Activated T-cell treated with anti-CD3 and anti-CD28 coated beads, Interleukin-2, amount 50 U/mL, for 24 hours (primary cell): ENCODE measurements at places on chromosomes 3 and 15.

DNA sequence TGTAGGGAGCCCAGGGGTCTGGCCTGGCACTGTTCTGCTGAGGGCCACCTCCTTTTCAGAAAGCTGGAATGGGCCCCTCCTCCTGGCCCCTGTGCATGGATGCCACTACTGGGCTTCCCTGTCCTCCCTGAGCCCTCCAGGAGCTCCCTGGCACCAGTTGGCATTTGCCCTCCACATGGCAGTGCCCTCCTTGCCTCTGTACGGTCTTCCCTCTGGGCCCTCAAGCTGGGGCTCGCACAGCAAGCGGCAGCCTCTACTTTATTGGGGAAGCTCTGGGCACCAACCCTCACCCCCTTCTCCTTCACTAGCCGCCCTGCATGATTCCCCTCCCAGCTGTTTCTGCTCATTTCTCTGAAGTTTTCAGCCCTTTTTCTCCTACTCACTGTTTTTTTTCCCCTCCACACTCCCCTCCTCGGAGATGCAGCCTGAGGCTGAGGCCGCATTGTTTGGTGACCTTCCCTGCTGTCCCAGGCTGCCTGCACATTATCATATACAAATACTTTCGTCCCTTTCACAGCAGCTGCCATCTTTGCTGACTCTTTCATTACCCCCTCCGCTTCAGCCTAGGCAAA is 127.3 kb downstream of the EEFSEC start:
- no peaks in the 10 kb centered on the region for H3K27me3 ChIP-seq
- H3K4me1 ChIP-seq, result peaks cover 2% of the 10 kb centered on the region
- no peak overlapping the region for H3K27ac ChIP-seq
- DNase-seq, result no peak
- H3K4me3 ChIP-seq, result no peak overlapping the region

DNA sequence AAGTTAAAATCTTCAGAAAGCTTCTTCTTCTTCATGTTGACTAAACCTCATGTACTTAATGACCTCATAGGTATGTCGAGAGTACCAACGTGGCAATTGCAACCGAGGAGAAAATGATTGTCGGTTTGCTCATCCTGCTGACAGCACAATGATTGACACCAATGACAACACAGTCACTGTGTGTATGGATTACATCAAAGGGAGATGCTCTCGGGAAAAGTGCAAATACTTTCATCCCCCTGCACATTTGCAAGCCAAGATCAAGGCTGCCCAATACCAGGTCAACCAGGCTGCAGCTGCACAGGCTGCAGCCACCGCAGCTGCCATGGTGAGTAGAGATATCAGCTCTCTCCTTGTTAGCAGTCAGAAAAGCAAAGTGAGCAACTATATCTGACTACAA is 176.5 kb downstream of the MBNL1 start:
- no peak for DNase-seq
- H3K4me3 ChIP-seq, result no peak overlapping the region
- peaks cover 67% of the 10 kb centered on the region for H3K36me3 ChIP-seq

- H3K27me3 ChIP-seq, result no peaks in the 10 kb centered on the region
- H3K4me1 ChIP-seq, result no peaks in the 10 kb centered on the region
- no peaks in the 10 kb centered on the region for H3K36me3 ChIP-seq
- no peak for DNase-seq
- H3K27ac ChIP-seq, result no peak overlapping the region
These were observed 17.5 kb upstream of the BCHE start for GRCh38 chr3:165854696-165855095.

- no peaks in the 10 kb centered on the region for H3K27me3 ChIP-seq
- H3K36me3 ChIP-seq, result no peaks in the 10 kb centered on the region
- peaks cover 5% of the 10 kb centered on the region for H3K4me1 ChIP-seq
These were observed 29.5 kb upstream of the ZNF774 start for GRCh38 chr15:90322538-90322937.

DNA sequence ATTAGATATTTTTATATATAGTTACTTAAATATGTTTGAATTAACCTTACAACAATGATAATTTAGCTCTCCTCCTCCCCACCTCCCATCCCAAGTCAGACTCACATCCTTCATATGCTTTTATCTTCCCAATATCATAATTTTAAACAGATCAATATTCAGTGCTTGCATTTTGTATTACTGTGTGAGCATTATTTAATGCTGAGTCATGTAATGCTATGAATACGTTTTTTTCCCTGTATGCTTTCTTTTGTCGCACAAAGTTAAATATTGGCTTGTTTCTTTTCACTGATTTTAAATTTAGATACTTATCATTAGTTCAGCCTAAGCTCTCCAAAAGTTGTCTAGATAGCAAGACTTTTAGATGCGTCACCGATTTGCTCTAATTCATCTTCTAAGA is 471.6 kb upstream of the SGO1 start:
- no peaks in the 10 kb centered on the region for H3K4me1 ChIP-seq
- DNase-seq, result no peak
- no peaks in the 10 kb centered on the region for H3K27me3 ChIP-seq
- H3K36me3 ChIP-seq, result no peaks in the 10 kb centered on the region

DNA sequence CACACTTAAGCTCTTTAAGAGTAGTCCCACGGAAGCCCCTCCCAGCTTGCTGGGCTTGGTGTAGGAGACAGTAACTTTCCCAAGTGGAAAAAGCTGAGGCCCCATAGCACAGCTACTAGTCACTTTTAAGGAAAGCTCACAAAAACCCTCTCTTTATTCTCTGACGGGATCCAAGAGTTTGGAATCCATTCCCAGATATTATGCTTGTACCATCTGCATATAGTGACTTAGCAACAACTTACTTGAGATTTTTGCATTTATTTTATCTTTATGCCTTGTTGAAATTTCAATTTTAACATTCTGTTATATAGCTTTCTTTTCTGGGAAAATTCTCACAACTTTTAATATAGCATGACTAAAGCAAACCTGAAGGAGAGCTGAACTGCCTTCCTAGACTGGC is 19.5 kb downstream of the GPR15 start:
- H3K27me3 ChIP-seq, result no peaks in the 10 kb centered on the region
- DNase-seq, result no peak
- peaks cover 78% of the 10 kb centered on the region for H3K4me1 ChIP-seq
- no peak overlapping the region for H3K4me3 ChIP-seq

DNA sequence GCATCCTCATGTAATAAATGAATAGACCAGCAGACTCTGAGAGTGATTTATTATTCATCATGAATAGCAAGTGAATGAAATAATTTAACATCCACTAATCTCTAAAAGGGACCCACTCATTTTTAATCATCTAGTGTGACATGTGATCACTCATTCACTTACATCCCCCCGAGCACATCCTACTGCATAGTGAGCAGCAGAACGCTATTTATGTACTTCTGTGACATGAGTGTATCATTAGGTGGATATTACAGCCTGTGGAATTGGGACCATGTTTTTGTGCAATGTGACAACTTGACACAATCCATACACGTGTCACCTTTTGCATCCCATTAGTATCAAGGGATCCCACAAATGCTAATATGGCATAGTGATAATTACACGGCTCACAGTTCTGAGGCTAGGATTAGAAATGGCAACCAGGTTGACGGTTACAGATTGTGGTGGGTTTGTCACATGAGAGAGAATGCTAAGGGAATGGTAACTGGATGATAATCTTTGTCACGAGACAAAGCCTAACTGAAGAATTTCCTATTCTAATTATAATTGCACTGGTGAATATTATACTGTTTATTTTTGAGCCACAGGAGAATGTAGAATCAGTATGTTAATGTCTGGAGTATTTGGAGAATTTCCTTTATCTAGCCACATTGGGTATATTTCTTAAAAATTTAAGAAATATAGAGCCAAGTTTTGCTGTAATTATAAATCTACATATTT is 595.2 kb upstream of the TBL1XR1 start:
- no peaks in the 10 kb centered on the region for H3K27me3 ChIP-seq
- no peak for DNase-seq
- H3K4me1 ChIP-seq, result peaks cover 35% of the 10 kb centered on the region
- H3K36me3 ChIP-seq, result no peaks in the 10 kb centered on the region

GRCh38 chr15:76377217-76377616 is 40.6 kb downstream of the ISL2 start:
- no peak overlapping the region for H3K27ac ChIP-seq
- no peaks in the 10 kb centered on the region for H3K27me3 ChIP-seq
- no peak overlapping the region for H3K4me3 ChIP-seq
- no peaks in the 10 kb centered on the region for H3K4me1 ChIP-seq
- no peak for DNase-seq
- peaks cover 40% of the 10 kb centered on the region for H3K36me3 ChIP-seq

DNA sequence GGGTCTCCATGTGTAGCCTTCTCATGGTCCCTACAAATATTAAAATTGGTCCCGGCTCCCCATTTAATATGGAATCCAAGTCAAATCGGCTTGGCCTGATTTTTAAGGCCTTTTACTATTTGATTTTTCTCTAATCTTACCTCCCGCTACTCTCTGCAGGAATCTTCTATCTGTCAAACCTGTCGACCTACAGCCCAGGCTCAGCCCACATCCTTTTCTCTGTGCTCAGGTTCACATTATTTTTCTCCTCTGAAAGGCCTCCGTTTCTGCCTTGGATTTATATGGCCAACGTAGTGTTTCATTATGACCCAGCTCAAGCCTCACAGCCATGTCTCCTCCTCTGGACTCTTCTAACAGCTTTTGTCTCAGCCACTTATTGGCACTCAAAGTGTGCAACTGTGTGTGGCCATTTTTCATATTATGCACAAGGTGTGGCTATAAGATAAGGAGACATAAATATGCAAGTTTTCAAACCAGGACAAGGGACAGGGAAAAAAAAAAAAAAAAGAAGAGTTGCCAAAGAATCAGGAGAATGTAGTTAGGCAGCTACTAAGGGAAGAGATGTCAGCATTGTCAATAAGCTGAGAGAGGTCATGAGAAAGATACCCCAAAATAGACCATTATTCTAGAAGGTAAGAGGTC is 2.1 kb upstream of the GLCE start:
- H3K27ac ChIP-seq, result no peak overlapping the region
- no peak for DNase-seq
- peaks cover 5% of the 10 kb centered on the region for H3K36me3 ChIP-seq
- H3K4me1 ChIP-seq, result peaks cover 12% of the 10 kb centered on the region
- H3K27me3 ChIP-seq, result peaks cover 23% of the 10 kb centered on the region
- H3K4me3 ChIP-seq, result no peak overlapping the region
